ENCODE measurements at places on chromosomes 16 and 17.

GRCh38 chr17:17919169-17920107, 52.8 kb downstream of the TOM1L2 start:
- DNase-seq, result peak; percentile 77

- no peak for DNase-seq
Observed at GRCh38 chr16:11205065-11205699, 50.8 kb downstream of the SOCS1 start.

DNA sequence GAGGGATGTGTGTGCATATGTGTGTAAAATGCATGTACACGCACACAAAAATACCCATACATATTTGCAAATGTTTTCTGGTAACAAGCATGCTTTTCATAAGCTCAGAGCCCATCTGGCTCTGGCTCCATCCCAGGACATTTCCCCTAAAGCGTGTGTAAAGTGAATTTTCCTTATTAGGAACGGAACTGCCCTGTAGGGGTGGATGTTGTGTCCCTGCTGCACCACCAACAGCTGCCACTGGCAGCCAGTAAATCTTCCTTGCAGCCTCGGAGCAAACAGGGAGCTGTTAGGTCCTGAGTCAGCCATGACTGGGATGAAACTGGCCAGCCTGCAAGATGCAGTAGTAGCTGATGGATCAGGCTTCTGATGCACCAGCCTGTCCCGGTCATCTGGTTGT, 393.5 kb downstream of the UTP18 start:
- DNase-seq, result no peak

GRCh38 chr16:89019511-89019910, 42.5 kb upstream of the CBFA2T3 start:
- DNase-seq, result no peak

DNA sequence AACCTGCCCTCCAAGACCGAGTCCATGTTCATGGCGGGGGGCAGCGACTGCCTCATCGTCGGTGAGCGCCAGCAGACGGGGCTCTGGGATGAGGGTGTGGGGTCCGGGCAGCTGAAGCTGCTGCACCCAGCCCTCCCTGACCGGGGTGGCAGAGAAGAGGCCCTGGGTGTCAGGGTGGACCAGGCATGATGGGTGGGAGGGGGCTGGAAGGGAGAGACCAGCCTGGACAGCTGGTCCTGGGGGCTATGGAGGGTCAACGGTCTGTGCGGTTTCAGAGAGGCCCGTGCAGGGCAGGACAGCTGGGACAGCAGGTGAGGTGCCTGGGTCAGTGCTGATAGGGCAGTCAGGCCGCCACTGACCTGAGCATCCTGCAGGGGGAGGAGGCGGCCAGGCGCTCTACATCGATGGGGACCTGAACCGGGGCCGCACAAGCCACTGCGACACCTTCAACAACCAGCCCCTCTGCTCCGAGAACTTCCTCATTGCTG, 13.3 kb upstream of the ATP6V0C start:
- DNase-seq, result no peak

DNA sequence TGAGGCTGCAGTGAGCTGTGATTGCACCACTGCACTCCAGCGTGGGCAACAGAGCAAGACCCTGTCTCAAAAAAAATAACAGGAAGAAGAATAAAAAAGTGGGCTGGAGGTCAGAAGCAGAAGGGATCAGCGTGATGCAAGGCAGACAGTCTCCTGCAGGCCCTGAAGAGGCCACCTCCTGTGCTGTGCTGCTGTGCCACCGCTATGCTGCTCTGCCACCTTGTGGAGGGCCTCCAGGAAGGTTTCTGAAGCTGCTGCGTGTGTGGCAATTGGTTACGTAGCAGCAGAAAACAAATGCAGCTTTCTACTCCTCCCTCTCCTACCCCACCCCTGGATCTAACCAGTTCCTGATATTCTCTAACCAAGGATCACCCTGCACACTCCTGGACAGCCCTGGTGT, 815.5 kb downstream of the KCNJ18 start:
- DNase-seq, result no peak

- DNase-seq, result no peak
Observed at GRCh38 chr16:26019381-26020242, 327.9 kb downstream of the HS3ST4 start.

- DNase-seq, result no peak
Observed at GRCh38 chr17:17380145-17380925, 77.2 kb downstream of the NT5M start.

DNA sequence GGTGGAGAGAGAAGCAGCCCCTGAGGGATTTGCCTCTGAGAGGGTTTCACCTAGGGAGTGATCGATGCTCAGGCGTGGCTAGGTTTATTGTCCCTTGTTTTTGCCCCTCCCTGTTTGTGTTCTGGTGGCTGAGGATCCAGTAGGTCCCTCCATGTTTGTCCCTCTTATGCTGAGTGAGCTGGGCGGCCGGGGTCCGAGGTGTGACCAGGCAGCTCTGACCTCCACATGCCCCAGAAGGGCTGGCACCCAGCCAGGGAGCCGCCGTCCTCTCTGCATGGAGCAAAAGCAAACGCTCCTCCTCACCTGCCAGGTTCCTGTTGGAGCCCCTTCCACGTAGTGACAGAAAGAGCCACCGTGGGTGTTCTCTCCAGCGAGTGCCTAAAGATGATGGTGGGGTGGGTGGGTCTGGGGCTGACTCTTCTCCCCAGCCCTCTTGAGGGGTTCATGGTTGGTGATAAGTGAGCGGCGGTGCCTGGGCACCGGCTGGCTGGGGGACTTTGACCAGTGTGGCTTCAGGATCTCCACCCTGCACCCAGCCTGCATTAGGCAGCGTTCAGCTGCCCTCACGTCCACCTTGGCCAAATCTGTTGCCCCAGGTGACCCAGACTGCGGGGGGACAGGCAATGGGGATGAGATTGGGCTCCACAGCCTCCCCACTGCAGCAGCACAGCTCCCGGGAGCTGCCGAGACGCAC, 14.1 kb upstream of the NUDT16L1 start:
- DNase-seq, result no peak

GRCh38 chr16:15777533-15778203, 79.2 kb downstream of the MYH11 start:
- peak; percentile 52 for DNase-seq

DNA sequence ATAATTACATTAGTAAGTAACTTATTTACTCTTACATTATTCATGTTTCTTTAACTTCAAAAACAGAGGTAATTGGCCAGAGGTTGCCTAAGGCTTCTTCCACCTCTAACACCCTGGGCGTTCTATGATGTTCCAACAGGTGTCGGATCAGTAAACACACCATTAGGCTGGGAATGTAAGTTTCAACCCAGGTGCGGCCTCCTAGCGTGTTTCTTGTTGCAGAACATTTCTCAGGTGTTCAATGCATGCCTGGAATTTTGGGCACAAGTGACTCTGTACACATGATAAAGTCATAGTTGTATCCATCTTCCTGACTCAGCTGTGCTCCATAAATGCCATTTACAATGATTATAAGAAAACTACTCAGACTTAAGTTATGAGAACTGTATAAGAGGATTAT, 1.0 kb downstream of the KRTAP2-2 start:
- DNase-seq, result no peak

GRCh38 chr16:84766978-84767773, 52.6 kb upstream of the CRISPLD2 start:
- DNase-seq, result no peak

GRCh38 chr16:76756951-76757350, 434.0 kb upstream of the MON1B start:
- no peak for DNase-seq

Data from A172 (cell line).